ENCODE measurements at places on chromosomes 16 and 17.
A peak's percentile ranks its signal among the peaks of the same experiment; 100 is the strongest.

- DNase-seq = peak; percentile 95
Observed at GRCh38 chr16:15672514-15673167, 22.6 kb downstream of the NDE1 start.

DNA sequence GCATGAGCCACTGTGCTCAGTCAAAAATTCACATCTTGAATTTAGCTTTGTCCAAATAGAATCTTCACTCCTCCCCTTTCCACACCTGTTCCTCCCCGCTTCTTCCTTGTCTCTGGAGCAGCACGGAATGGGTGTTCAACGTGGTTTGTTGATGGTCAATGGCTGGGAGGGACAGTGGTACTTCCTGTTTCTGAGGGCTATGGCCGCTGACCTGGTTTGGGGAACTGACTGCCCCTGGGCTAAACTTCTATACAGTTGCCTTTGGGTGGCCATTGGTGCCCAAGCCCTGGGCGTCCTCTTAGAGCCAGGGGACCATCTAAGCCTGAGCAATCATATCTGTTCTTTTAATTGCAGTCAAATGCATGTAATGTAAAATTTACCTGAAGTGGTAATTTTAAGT, 19.1 kb upstream of the WFIKKN2 start:
- peak; percentile 63 for DNase-seq

- DNase-seq = peak; percentile 59
Observed at GRCh38 chr16:79316004-79316458, 284.5 kb downstream of the MAF start.

DNA sequence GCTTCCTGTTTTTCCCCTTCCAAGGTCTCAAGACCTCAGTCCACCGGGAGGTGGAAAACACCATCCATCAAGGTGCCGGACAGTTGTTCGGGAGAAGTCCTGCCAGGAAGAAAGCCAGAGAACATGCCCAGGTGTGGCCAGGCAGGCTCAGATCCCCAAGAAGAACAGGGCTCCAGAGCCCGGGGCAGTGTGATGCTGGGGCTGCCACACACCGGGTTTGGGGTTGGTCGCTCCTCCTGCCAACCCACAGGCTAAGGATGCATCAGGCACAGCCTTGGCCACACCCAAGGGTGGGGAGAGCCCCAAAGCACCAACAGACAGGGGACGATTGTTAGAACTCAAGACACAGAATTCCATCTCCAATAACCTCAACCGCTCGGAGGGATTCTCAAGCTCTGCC, 19.7 kb downstream of the ZFHX3 start:
- DNase-seq = no peak

GRCh38 chr16:25212636-25213035, 4.1 kb upstream of the AQP8 start:
- no peak for DNase-seq

Data from suppressor macrophage (primary cell).